ENCODE measurements at places on chromosomes 4 and X.
A peak's percentile ranks its signal among the peaks of the same experiment; 100 is the strongest.

DNA sequence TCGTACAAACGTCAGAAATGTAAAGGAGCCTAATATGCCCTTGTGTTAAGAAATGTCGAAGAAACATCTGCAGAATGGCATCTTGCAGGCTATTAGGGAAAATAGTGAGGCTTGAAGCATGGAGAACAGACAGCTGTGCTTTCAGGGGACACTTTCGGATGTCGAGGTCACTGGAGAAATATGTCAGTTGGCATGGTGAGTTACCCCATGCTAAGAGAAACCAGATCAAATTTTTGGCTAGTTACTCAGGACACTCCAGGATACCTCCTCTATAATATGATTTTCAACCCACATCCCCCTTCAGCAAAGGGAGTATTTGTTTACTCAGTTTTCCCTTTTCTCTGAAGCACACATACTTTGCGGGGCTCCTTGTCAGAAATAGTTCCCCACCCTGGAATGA lies 171.4 kb downstream of the GPC3 start:
- H3K4me1 ChIP-seq = no peaks in the 10 kb centered on the region
- H3K4me3 ChIP-seq = no peak overlapping the region
- no peak for DNase-seq
- H3K27ac ChIP-seq = no peak overlapping the region
- no peaks in the 10 kb centered on the region for H3K36me3 ChIP-seq
- H3K27me3 ChIP-seq = no peaks in the 10 kb centered on the region

DNA sequence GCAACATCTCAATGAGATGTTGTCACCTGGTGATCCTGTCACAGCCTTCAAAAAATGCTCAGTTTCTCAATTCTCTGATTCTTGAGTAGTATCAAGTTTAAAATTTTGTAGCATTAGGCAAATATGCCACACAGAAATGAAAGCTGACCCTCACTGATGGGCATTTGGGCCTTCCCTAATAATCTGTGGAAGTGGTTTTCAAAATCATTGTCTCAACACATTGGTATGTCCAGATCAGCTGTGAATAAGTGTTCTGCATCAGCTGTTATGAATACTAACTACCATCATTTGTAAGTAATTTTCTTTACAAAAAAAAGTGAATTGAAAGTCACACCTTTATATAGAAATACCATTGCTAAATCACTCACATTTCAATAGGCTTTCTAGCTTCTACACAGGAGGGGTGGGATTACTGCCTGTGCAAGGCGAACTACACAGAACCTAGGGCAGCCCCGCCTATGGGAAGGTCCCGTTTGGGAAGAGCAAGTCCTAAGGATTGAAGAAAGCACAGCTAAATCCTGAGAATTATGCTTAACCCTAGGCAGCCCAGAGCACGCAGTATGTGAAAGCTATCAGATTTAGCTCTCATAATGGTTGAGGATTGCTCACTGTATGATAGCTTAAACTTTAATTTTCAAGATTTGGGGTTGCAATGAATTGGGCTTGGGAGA lies 73.4 kb downstream of the GPC3 start:
- H3K27ac ChIP-seq = no peak overlapping the region
- H3K27me3 ChIP-seq = no peaks in the 10 kb centered on the region
- H3K36me3 ChIP-seq = no peaks in the 10 kb centered on the region

DNA sequence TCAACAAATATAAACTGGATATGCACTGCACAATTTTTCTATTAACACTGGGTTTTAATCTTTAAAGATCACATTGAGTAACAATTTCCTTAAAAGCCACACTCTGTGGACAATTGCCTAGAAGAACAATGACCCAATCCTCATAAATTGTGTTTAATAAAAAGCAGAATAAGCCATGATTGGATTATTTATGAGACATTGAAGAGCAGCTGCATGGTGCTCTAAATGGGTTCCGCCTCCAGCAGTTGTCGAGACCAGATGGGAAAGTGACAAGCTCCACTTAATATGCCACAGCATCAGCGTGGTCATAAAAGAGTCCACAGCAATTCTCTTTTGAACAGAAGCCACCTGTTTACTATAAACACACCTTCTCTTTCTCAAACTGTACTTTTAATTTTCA lies 635.2 kb upstream of the FRG1 start:
- no peaks in the 10 kb centered on the region for H3K36me3 ChIP-seq
- H3K4me3 ChIP-seq = no peak overlapping the region
- DNase-seq = no peak
- no peak overlapping the region for H3K27ac ChIP-seq
- H3K27me3 ChIP-seq = no peaks in the 10 kb centered on the region

- no peak overlapping the region for H3K27ac ChIP-seq
- DNase-seq = no peak
- no peaks in the 10 kb centered on the region for H3K36me3 ChIP-seq
These were observed 92.5 kb downstream of the ANK2 start for GRCh38 chr4:113141901-113142346.

DNA sequence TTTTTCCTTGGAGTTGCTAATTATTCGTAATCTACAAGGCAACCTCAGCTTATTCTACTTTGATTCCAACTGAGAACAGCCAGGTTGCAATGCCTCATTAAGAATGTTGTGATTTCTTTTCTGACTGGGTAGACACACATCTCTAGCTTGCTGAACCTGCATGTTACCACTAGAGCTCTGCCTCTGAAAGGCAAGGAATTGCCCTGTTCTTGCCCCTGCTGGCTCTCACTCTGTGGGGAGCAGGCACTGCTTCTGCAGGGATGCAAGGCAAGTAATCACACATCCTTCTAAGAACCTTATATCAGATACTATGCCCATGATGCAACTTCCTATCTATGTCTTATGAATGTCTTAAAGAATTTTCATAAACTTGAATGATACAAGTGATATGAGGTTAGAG lies 503.2 kb downstream of the PACRGL start:
- no peak for DNase-seq
- H3K27ac ChIP-seq = no peak overlapping the region
- no peaks in the 10 kb centered on the region for H3K27me3 ChIP-seq
- no peak overlapping the region for H3K4me3 ChIP-seq

DNA sequence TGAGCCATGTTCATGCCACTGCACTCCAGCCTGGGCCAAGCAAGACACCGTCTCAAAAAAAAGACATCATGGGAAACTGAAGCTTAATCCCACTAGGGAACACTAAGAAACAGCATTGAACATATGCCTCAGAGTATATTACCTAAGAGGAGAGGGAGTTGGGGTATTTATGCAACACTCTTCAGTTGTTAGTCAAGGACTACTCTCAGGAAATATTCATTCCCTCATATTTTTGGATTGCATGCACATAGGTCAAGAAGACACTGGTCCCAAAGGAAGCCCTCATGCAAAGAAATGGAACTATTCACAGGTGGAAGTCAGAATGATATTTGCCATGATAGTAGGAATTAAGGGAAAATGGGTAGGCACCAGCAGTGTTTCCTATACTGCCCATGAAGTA lies 22.8 kb upstream of the PAPSS1 start:
- no peaks in the 10 kb centered on the region for H3K36me3 ChIP-seq
- H3K4me3 ChIP-seq = no peak overlapping the region
- H3K27ac ChIP-seq = no peak overlapping the region
- H3K4me1 ChIP-seq = peaks cover 12% of the 10 kb centered on the region

DNA sequence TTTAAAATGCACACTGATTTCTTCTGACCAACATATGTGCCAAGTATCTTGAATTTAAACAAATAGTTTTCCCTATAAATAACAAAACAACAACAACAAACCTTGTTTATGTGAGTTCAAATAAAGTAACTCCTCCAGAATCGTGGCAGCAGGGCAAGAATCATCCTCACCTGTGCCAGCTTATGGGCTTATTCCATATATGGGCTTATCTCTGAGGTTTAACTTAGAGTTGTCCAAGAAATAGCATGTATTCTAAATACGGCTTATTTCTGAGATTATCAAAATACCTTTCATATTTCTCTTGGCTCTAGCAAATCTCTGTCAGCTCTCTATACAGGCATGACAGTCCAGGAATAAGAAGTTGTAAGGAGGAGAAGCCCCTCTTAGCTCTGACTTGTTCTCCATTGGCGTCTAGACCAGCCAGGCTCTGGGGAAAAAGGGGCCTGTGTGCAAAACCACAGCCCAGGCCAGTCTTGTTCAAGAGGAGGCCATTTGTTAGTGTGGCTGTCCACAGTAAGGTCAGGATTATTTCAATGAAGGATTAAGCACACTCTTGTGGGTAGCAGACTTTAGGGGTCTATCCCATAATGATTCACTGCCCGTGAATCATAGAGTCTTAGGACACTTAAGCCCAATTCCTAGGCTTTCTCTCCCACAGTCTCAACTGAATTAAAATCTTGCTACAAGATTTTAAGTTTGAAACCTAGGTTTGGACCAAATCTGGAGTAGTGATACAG lies 63.2 kb downstream of the FRAS1 start:
- H3K4me1 ChIP-seq = no peaks in the 10 kb centered on the region
- no peak for DNase-seq
- no peaks in the 10 kb centered on the region for H3K27me3 ChIP-seq

GRCh38 chr4:67884701-67885100 lies 899 bp upstream of the TMPRSS11D start:
- H3K27ac ChIP-seq = no peak overlapping the region
- H3K36me3 ChIP-seq = no peaks in the 10 kb centered on the region
- no peak overlapping the region for H3K4me3 ChIP-seq

DNA sequence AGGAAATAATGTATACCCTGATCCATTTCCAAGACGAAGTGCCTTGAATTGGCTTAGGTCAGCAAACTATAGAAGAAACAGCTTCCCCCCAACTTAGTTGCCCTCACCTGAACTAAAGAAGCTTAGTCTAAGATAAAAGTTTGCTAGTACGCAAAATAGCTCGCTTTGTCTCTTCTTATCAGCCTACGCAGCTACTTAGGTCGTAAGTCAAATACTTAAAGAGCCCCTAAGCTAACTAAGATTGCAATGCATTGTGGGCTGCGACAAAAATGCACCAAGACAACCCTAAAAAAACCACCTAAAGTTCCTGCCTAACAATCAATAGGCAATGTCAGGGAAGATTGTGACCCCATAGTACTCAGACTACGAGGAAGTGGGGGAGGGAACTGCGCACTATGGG lies 12.8 kb downstream of the CLNK start:
- H3K4me3 ChIP-seq = no peak overlapping the region
- H3K27me3 ChIP-seq = peaks cover 7% of the 10 kb centered on the region
- H3K4me1 ChIP-seq = no peaks in the 10 kb centered on the region
- H3K27ac ChIP-seq = no peak overlapping the region

DNA sequence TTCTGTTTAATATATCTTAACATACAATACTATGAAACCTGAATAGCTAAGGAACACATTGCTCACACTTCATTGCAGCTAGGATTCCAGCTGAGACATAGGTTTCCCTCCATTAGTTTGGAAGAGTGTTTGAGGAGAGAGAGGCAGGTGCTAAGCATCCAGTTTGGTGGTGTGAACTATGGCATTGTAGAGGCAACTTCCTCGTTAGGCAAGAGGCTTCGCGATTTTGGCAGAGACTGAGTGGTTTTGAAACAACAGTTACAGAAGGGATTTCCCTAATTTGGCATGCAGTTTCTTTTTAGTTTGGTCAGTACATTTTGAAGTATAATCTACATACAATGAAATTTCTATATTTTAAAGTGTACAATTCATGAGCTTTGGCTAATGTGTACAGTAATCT lies 117.1 kb upstream of the BMP3 start:
- H3K4me3 ChIP-seq = no peak overlapping the region
- no peak overlapping the region for H3K27ac ChIP-seq
- H3K36me3 ChIP-seq = no peaks in the 10 kb centered on the region
- no peak for DNase-seq
- no peaks in the 10 kb centered on the region for H3K4me1 ChIP-seq
- no peaks in the 10 kb centered on the region for H3K27me3 ChIP-seq

GRCh38 chrX:102672856-102673255 lies 21.6 kb downstream of the GPRASP1 start:
- no peaks in the 10 kb centered on the region for H3K4me1 ChIP-seq
- no peak for DNase-seq
- no peak overlapping the region for H3K27ac ChIP-seq
- no peak overlapping the region for H3K4me3 ChIP-seq
- H3K27me3 ChIP-seq = no peaks in the 10 kb centered on the region
- H3K36me3 ChIP-seq = no peaks in the 10 kb centered on the region

- DNase-seq = no peak
- H3K4me3 ChIP-seq = no peak overlapping the region
- H3K27ac ChIP-seq = no peak overlapping the region
These were observed 37.3 kb downstream of the NUDT11 start for GRCh38 chrX:51459125-51459524.

- no peaks in the 10 kb centered on the region for H3K27me3 ChIP-seq
- DNase-seq = no peak
- H3K36me3 ChIP-seq = no peaks in the 10 kb centered on the region
- H3K4me3 ChIP-seq = no peak overlapping the region
- H3K27ac ChIP-seq = no peak overlapping the region
- H3K4me1 ChIP-seq = no peaks in the 10 kb centered on the region
These were observed 858 bp downstream of the DMP1 start for GRCh38 chr4:87650938-87651337.

- H3K4me3 ChIP-seq = no peak overlapping the region
- no peak for DNase-seq
- H3K27ac ChIP-seq = no peak overlapping the region
- H3K36me3 ChIP-seq = no peaks in the 10 kb centered on the region
- H3K27me3 ChIP-seq = no peaks in the 10 kb centered on the region
These were observed 43.5 kb downstream of the GATB start for GRCh38 chr4:151717314-151717713.

GRCh38 chr4:48949086-48949485 lies 37.0 kb upstream of the CWH43 start:
- no peaks in the 10 kb centered on the region for H3K36me3 ChIP-seq
- peak overlapping the region; percentile 70 for H3K27ac ChIP-seq
- H3K4me1 ChIP-seq = peaks cover 7% of the 10 kb centered on the region
- no peak for DNase-seq

GRCh38 chr4:147944249-147944648 lies 212.4 kb downstream of the ARHGAP10 start:
- peaks cover 3% of the 10 kb centered on the region for H3K4me1 ChIP-seq
- DNase-seq = no peak
- H3K27ac ChIP-seq = no peak overlapping the region
- no peaks in the 10 kb centered on the region for H3K27me3 ChIP-seq
- peaks cover 40% of the 10 kb centered on the region for H3K36me3 ChIP-seq
- no peak overlapping the region for H3K4me3 ChIP-seq

GRCh38 chr4:24917076-24917856 lies 4.4 kb upstream of the CCDC149 start:
- no peak overlapping the region for H3K27ac ChIP-seq
- H3K4me1 ChIP-seq = peaks cover 6% of the 10 kb centered on the region
- DNase-seq = no peak
- H3K27me3 ChIP-seq = no peaks in the 10 kb centered on the region
- no peak overlapping the region for H3K4me3 ChIP-seq
- H3K36me3 ChIP-seq = no peaks in the 10 kb centered on the region

- no peak overlapping the region for H3K27ac ChIP-seq
- no peaks in the 10 kb centered on the region for H3K4me1 ChIP-seq
- H3K36me3 ChIP-seq = no peaks in the 10 kb centered on the region
- no peaks in the 10 kb centered on the region for H3K27me3 ChIP-seq
- DNase-seq = no peak
These were observed 437.5 kb upstream of the FGF16 start for GRCh38 chrX:77009691-77010090.

- H3K27me3 ChIP-seq = no peaks in the 10 kb centered on the region
- H3K36me3 ChIP-seq = no peaks in the 10 kb centered on the region
- no peak for DNase-seq
These were observed 24.4 kb downstream of the MFAP3L start for GRCh38 chr4:170001745-170002267.

GRCh38 chr4:102438396-102439235 lies 62.5 kb upstream of the NFKB1 start:
- DNase-seq = no peak
- H3K27ac ChIP-seq = no peak overlapping the region
- H3K4me3 ChIP-seq = no peak overlapping the region

GRCh38 chr4:6549445-6549844 lies 25.5 kb upstream of the MAN2B2 start:
- peaks cover 51% of the 10 kb centered on the region for H3K27me3 ChIP-seq
- H3K36me3 ChIP-seq = no peaks in the 10 kb centered on the region
- H3K27ac ChIP-seq = no peak overlapping the region
- H3K4me1 ChIP-seq = no peaks in the 10 kb centered on the region
- DNase-seq = no peak
- H3K4me3 ChIP-seq = no peak overlapping the region
